COR-L47 (cell line): ENCODE measurements at places on chromosomes 12 and 14.

GRCh38 chr12:95611676-95612309 is 60.5 kb upstream of the USP44 start:
- peak; percentile 66 for DNase-seq

DNA sequence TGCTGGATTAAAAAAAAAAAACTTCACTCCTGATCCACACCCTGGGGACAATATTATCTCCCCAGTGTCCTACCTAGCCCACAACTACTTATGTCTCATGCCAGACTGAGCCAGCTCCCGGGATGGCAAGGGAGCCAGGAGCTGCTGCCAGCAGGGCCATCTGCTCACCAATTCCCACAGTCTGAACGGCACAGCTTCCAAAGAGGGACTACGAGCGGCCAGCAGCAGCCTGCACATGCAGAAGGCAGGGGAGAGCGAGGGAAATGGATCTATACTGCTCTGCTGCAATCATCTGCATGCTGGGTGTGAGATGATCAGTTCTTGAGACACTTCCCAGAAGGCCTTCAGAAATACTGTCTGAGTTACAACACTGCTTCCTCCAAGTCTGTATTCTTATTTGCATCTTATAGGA is 11.1 kb downstream of the SSH1 start:
- no peak for DNase-seq

GRCh38 chr14:25116607-25117006 is 66.7 kb upstream of the STXBP6 start:
- no peak for DNase-seq

DNA sequence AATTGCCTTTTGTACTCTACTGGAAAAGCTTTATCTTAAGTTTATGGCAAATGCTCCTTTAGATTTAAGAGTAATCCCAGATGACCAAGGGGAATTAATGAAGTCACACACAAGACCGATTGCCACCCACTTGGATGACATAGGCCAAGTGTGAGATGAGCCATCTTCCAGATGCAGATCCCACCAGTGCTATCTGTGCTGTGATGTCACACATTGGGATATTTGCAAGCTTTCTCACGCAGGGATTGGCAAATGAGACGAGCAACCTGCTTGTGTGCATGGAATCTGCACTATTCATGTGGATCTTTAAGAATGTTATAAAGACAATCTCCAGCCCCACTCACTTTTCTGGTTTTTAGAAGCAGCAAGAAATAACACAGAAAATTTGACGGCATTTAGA is 602.1 kb upstream of the TMEM132C start:
- DNase-seq: no peak

DNA sequence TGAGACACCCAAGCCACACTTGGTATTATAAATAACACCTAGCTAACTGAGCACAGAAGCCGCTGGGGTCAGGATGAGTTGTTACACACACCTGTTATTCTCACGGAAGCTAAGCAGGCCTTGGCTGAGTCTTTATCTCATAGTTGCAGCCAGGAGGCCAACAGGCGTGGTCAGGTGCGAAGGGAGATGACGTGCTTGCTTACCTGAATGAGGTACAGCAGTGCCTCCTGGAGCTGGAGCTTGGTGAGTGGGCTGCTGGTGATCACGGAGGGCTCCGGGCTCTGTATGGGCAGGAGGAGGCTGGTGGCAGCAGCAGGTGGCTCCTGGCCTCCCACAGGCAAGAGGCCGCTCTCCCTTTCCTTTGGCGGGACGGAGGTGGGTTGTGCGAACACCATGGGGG is 30.4 kb upstream of the CACNA2D4 start:
- DNase-seq: no peak

DNA sequence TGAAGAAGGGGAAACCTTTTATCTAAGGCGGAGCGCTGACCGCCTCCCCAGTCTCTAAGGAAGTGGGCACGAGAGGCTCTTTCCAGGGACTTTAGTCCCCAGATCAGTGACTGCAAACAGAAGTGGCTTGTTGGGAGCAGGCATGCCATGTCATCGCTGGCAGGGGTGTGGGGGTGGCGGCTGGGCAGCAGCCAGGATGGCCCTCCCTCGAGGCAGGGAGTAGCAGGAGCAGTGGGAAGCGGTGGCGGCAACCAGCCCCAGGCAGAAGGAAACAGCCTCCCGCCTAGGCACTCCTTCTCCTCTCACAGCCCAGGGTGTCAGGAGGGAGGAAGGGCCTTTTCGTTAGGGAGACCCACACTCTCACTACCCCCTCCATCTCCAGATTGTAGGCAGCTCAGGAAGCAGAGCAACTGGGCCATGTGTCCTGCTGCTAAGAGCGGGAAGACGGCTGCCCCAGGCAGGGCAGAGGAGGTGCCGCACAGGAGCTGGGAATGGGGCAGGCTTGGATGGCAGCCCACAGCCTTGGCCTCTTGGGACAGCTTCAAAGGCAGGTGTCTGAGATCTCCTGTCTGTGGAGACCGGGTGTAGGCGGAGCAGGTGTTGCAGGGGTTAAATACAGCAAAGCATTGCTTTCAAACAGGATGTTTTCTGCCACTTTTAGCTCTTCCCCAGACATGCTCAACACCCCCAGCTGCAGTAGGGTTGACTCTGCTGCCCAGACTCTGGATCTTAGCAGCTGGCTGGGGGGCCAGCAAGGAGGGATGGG is 21.8 kb downstream of the VDR start:
- DNase-seq: no peak

DNA sequence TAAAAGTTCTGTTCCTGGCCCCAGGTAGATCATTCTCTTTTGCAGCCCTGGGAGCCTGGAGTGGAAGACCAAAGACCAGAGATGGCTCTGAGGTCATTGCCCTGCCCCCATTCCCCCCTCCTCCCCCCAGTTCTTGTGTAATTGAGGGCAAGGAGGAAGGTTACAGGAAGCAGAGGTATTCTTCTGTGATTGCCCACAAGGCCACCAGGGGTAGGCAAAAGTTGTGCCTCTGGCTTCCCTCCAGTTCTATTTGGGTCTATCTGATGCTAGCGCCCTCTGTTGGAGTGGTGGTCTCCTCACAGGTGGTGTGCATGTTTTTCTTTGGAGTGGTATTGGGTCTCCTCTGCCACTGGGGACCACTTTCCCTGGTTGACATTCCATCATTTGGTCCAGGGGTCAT is 41.2 kb upstream of the CRY1 start:
- DNase-seq: no peak

- no peak for DNase-seq
Observed at GRCh38 chr14:65676361-65677014, 264.0 kb downstream of the FUT8 start.

GRCh38 chr12:1947081-1947480 is 28.6 kb upstream of the CACNA2D4 start:
- DNase-seq: no peak

- DNase-seq: no peak
Observed at GRCh38 chr12:32272465-32272864, 126.9 kb upstream of the FGD4 start.

- no peak for DNase-seq
Observed at GRCh38 chr12:92540782-92541423, 161.9 kb upstream of the PLEKHG7 start.

GRCh38 chr12:90546511-90546910 is 408.5 kb downstream of the CCER1 start:
- no peak for DNase-seq
